ENCODE measurements at places on chromosomes 16 and 17.

DNA sequence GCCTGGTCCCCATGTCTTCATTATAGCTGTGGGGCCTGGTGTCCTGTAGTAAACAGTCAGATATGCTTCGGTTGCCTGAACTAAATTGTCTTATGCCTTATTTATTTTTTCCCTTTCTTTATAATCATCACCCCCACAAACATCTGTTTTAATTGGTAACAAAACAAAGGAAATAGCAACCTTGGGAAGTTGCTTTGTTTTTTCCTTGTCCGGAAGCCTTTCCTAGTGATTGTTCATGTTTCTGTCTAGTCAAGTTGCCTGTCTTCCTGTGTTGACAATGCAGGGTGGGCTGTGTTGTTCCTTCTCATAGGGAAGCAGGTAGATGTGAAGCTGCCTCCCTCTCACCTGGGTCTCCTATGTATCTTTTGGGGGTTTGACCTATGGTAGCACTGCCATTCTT lies 16.7 kb downstream of the PGS1 start:
- DNase-seq, result no peak

GRCh38 chr16:1176280-1176897 lies 23.5 kb downstream of the CACNA1H start:
- no peak for DNase-seq

DNA sequence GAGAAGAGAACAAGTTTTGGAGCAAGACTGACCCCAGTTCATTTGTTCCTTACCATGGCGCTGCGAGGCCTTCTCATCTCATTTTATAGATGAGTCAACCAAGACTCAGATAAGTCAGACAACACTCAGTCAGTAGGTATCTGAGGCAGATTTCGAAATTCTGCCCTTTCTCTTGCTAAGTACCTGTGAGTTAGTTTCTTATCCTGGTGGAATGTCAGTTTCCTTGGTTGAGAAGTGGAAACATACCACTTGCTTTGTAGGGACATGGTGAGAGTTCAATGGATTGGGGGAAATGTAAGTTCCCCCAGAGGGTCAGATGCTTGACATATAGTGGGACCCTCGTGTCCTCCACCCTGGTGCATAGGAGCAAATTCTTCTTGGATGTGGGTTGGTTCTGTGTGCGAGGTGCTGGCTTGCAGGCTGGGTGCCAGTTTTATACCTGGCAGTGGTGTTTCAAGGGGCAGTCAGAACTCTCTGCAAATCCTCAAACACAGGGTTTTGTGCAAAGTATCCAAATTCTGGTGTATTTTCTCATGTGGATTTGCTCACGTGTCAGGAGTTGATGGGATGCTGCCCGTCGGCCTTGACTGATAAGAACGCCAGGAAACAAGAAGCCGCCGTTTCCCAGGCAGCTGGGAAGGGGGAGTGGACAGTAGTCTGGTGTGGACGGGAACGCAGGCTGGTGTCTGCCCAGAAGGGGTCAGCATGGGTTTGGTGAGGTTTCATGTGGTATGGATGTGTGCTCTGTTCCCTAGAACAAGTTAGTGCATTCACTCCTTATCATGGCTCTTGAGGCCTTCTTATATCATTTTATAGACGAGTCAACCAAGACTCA lies 61.1 kb upstream of the CIBAR2 start:
- no peak for DNase-seq

DNA sequence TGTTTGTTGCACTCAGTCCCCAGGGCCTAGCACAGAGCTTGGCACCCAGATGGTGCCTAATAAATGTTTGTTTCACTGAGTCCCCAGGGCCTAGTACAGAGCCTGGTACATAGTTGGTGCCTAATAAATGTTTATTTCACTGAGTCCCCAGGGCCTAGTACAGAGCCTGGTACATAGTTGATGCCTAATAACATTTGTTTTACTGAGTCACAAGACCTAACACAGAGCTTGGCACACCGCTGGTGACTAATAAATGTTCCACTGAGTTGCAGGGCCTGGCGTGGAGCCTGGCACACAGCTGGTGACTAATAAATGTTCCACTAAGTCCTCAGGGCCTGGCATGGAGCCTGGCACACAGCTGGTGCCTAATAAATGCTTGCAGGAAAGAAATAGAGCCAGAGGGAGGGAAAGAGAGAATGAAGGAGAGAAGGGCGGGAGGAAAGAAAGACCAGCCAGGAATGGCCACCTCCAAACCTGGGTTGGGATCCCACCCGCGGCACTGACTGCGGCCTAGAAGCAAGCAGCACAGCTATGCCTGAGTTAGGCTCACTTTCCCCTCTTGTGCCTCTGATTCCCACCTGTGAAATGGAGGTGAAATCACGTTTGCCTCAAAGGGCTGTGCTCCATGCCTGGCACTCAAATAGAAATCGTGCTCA lies 7.5 kb downstream of the SLC5A11 start:
- no peak for DNase-seq

- no peak for DNase-seq
Observed at GRCh38 chr16:5001571-5001970, 32.2 kb downstream of the NAGPA start.

DNA sequence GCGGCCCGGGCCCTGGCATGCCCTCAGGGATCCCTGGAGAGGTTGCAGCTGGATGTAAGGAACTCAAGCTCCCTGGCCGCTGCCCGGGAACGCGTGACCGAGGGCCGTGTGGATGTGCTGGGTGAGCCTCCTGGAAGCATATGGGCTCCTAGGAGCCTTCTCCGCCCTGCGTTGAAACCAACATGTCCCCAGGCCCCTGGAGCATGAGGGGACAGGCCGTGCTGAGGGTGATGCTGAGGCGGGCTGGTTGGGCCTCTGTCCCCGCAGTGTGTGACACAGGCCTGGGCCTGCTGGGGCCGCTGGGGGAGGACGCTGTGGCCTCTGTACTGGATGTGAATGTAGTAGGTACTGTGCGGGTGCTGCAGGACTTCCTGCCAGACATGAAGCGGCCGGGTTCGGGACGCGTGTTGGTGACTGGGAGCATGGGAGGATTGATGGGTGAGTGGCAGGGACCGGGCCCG lies 5.7 kb upstream of the HSD17B1 start:
- no peak for DNase-seq

GRCh38 chr16:14015948-14016347 lies 55.2 kb upstream of the MRTFB start:
- no peak for DNase-seq

DNA sequence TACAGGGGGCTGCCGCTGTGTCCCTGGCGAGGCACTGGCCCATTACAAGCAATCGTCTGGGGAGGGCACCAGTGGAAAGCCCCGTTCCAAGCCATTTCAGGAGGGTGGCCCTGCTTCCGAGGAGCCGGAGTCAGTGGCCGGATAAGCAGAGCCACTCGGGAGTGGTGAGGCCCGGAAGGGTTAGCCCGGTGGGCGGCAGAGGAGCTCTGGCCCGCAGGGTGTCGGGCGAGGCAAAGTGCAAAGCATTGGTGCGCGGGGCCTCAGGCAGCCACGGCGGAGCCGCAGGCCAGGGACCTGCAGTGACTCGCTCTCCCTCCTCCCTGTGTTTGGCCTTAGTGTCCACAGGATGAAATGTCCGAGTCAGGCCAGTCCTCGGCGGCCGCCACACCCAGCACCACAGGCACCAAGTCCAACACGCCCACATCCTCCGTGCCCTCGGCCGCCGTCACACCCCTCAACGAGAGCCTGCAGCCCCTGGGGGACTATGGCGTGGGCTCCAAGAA lies 24.6 kb downstream of the NME3 start:
- no peak for DNase-seq

DNA sequence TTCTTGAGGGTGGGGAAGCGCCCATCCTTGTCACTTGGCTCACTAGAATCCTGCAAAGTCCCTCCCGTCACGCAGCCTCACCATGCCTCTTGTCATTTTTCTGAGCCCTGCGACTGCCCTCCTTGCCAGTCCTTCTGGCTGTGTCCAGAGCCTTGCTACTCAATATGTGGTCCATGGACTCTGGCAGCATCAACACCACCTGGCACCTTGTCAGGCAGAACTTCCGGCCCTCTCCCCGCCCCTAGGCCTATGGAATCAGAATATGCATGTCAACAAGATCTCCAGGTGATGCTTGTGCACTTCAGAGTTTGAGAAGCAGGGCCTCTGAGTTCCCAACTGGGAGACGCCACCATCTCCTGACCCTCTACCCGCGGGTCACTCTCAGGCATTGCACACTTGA lies 12.1 kb downstream of the PIMREG start:
- DNase-seq, result no peak

GRCh38 chr17:79843474-79843815 lies 4.2 kb upstream of the CBX4 start:
- DNase-seq, result no peak

DNA sequence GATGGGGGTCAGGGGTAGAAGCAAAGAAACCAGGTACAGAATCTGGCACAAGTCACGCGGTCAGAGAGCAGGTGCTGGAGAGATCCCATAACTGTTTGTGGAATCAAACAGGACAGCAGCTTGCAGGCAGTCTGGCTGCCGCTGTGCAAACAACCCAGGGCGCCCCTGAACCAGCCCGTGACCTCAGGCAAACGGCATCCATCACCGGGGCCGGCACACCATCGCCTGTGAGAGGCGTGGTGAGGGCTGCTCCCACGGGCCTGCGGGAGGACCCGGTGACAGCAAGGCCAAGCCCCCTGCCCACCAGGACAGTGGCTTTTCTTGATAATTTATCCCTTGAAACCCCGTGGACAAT lies 47.9 kb downstream of the CBFA2T3 start:
- DNase-seq, result no peak

DNA sequence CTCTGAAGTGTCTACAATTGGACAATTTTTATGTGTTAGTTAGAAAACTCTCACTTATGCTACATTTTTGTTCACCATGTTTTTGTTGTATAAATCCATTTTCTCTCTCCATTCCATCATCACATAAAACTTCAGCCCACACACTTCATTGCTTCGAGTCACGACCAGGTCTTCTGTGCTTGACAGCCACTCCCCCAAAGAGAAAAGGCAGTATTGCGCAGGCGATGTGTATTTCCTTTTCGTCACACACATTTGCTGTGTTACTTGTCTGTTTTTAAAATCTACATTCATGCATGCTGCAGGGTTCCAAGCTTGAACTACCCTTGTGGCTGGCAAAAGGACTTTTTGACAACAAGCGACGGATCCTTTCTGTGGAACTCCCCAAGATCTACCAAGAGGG lies 10.5 kb downstream of the GINS3 start:
- no peak for DNase-seq

GRCh38 chr16:70728150-70728549 lies 42.3 kb upstream of the MTSS2 start:
- no peak for DNase-seq

DNA sequence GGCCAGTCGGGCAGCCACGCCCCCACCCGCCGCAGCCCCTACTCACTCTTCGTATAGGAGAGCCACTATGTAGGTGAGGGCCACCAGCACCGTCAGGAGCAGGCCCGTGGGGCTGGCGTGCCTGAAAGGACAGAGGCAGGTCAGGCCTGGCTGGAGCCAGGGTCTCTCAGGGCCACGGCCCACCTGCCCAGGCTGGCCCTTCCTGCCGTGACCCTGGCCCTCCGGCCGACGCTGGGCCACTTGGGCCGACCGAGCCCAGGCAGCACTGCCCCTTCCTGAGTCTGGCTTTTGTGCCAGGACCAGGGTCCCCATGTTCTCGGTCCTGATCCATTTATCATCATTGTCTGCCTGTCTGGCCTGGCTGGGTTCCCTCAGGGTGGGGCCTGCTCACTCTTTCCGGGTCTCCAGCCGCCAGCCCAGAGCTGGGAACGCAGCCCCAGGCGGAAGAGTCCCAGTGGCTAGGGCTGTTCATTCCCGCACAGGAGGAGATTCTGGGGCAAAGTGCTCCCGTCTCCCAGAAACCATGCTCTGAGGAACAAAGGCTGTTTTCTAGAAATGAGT lies 10.1 kb upstream of the RASD1 start:
- peak; percentile 34 for DNase-seq

- no peak for DNase-seq
Observed at GRCh38 chr16:81385031-81385756, 59.4 kb upstream of the CMIP start.

DNA sequence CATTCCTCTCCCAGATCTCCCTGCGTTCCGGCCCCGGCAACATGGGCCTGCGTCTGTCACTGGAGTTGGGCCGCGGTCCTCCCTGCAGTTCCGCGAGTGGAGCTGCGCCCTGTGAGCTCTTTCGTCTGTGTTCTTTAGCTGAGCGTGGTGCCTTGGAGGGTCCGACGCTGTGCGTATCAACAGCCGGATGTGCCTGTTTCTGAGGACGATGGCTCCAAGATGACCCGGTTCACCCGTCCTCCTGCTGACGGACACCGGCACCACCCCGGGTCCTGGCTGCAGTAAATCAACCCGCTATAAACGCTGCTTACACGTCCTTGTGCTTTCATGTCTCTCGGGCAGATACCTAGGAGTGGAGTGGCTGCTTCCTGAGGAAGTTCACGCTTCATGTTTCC lies 44.8 kb upstream of the GNG13 start:
- DNase-seq, result no peak

DNA sequence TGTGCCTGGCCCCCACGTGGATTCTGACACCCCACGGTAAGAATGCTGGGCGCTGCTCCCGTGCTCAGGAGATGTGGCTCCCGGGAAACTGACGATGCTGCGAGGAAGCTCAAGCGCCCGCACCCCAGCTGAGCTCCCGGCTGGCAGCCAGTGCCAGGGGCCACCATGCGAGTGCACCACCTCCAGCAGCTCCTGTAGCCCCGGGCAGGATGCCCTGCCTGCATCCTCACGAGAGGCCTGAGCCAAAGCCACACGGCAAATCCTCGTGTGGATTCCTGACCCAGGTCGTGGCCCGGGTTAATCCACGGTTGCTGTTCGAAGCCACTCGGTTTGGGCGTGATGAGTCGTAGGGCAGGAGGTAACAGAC lies 11.6 kb upstream of the DPEP1 start:
- no peak for DNase-seq

DNA sequence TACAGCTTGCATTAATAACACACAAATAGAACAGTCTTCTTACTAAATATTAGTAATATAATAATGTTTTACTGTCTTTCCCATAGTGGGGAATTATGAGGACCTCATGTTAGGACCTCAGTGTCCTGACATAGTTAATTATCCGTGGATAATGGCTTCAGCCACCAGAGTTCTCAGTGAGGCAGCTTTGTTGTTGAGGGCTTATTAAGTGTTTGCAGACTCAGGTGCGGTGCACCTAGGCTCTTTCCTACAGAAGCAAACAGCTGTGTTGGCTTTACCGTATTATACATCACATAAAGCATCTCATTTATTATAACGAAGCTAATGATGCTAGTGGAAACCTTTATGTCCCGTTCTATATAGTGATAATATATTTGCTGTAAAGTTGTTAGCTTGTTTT lies 246.7 kb downstream of the FTO start:
- DNase-seq, result no peak

DNA sequence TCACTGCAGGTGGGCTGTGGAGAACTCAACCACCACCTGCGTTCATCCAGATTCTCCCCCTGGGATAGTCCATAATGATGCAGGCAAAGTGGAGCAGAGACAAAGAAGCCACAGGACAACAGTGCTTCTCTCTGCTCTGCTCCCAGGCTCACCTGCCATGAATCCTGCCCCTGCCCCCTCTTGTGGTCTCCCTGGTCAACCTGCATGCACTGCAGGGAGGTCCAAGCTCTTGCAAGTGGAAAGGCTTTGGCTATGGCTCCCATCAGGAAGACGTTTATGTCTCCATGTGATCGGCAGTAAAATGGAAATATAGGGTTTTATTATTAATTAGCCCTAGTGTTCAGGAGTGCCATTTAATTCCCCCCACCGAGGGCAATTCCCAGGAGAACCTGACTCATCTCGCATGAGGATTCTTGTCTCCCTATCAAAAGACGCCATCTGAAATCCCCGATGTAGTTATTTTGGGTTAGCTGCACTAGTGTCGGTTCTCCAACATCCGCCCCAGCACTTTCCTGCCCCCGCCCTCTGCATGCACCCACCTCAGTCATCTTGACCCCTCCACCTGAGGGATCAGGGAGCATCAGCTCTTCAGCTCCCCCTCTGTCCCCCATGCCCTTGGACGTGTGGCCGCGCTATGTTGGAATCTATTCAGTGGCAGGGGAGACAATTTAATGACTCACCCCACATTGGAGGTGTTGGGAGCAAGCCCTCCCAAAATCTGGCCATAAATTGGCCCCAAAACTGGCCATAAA lies 91.8 kb downstream of the KCNJ12 start:
- DNase-seq, result no peak

Measured in right hindlimb (tissue), 1 donor.